ENCODE measurements at places on chromosomes 5 and 9.

- no peak for DNase-seq
These were observed 255.6 kb upstream of the IZUMO3 start for GRCh38 chr9:24801344-24801743.

- no peak for DNase-seq
These were observed 243.4 kb upstream of the KCNN2 start for GRCh38 chr5:114118511-114118910.

DNA sequence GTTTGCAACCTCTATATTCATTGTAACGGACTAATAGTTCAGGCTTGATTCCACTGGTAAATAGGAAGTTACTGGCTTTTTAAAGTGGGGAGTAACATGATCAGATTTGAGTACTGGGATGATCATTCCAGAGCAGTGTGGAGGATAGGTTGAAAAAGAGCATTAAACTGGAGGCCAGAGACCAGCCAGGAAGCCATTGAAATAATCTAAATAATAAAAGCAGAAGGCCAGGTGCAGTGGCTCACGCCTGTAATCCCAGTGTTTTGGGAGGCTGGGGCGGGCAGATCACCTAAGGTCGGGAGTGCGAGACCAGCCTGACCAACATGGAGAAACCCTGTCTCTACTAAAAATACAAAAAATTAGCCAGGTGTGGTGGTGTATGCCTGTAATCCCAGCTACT is 56.0 kb upstream of the MSX2 start:
- no peak for DNase-seq

DNA sequence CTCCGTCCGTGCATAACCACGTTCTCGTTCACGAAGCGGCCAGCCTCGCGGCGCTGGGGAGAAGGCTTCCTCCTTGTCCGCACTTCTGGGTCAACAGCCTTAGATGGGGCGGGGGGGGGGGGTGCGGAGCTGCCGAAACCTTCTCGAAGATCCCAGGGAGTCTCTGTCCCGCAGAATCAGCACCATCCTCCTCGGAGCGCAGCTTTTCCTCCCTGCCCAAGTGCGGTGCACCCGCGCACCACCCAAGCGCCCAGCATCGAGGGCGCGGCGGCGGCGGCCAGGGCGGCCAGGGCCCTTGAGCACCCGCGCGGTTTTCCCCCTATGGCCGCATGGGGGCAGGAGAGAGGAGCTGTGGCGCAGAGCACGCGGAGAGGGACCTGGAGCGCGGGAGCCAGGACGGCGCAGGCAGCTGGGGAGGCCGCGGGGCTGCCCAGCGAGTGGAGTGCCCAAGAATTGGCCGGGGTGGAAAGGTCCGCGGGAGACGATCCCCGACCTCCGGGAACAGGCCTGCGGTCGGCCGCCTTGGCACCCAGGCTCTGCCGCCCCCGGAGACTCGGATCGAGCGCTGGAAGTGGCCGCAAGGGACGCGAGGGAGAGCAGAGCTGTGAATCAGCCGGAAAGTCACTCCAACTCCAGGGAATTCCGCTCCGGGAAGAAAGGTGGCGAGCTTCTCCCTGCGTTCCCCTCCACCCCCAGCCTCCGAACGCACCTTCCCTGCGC is 43.1 kb downstream of the TMEM174 start:
- no peak for DNase-seq

DNA sequence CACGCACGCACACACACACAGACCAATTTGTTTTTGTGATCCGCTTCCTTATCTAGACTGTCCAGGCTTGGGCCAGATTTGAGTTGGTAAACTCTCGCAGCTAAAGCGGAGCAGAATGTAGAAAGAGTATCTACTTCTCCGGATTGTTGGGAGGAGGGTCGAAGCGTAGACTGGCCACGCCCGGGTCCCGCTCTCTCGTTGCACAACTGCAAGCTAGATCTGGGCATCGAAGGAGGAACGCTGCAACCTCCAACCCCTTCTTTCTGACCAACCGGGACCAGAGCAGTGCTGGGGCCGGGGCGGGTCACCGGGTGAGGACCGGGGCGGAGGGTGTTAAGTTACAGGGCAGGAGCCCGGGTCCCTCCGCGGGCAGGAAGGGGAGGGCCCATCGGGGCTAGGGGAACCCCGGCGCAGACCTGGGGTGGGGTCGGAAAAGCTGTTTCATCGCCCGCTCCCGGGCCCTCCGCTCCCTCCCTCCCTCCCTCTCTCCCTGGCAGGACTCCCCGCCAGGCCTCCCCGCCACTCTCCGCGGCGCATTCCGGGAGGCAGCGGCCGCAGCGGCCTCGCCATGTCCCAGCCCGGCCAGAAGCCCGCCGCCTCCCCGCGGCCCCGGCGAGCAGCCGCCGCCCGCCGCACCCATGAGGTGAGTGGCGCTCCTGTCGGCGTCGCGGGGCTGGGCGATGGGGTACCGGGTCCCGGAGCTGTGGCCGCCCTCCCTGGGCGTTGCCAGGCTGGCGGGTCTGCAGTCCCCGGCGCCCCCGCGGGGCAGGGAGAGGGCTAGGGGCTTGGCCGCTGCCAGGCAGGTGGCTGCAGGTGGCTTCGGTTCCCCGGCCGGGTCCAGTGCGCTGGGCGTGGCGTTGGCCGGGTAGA is at the start of gene CAST:
Gene CAST, plus strand, starts transcription at position 522 of the 870 bp plus-strand sequence. Its CDS starts 47 bp downstream, at position 569.
- peak; percentile 44 for DNase-seq

DNA sequence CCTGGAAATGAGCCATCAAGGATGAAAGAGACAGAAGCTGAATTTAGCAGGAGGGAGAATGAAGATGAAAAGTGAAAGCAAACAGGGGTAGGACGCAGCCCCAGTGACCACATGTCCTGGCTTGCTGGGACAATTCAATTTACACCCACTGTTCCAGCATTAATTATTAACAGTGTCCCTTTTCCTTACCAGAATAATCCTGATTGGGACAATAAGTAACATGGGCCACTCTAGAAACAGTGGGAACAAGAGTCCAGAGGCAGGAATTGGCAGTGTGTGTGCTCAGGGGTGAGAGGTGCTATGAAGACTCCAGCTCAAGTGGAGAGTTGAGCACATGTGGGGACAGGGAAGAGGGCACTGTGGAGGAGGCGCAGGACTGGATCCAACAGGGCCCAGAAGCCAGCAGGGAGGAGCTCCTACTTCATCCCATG is 147.1 kb downstream of the C5orf15 start:
- DNase-seq = peak; percentile 6

- no peak for DNase-seq
These were observed 1271.3 kb downstream of the EFNA5 start for GRCh38 chr5:106399391-106399790.

DNA sequence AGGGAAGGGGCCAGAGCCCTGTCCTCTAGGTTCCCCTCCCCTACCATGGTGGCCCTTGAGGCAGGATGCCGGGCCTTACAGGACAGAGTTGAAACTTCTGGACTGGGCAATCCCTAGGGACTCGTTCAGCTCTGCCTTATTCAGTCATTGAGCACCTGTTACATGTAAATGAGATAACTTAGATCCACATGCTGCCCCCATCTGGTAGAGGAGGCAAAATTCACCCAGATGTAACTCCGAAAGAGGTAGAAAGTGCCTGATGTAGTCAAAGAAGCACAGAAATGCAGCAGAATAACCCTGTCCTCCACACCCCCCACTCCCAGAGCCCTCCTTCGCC is 1.5 kb downstream of the GGTA1 start:
- DNase-seq = peak; percentile 92

- no peak for DNase-seq
These were observed at the start of gene MEIKIN for GRCh38 chr5:131945551-131946168. MEIKIN (minus strand) TSS chr5:131945663; CDS start chr5:131945505, 158 bp downstream.

GRCh38 chr9:112892981-112893380 is 2.3 kb upstream of the SLC46A2 start:
- no peak for DNase-seq

DNA sequence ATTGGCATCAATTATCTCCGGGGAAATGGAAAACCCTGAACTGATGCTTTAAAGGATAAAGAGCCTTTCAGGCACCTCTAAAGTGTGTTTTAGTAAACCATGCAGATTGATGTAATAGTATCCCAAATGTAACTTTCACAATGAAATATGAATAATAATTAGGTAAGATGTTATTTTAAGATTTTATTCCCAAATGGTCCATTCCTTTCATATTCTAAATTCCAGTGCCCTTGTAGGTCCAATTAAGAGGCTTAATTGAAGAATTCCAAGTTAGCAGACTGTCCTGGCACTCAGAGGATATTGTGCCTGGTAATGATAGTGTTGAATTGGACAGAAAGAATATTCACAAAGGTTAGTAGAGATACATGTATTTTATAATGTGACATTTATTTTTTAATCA is 352.5 kb upstream of the NUDT12 start:
- no peak for DNase-seq

DNA sequence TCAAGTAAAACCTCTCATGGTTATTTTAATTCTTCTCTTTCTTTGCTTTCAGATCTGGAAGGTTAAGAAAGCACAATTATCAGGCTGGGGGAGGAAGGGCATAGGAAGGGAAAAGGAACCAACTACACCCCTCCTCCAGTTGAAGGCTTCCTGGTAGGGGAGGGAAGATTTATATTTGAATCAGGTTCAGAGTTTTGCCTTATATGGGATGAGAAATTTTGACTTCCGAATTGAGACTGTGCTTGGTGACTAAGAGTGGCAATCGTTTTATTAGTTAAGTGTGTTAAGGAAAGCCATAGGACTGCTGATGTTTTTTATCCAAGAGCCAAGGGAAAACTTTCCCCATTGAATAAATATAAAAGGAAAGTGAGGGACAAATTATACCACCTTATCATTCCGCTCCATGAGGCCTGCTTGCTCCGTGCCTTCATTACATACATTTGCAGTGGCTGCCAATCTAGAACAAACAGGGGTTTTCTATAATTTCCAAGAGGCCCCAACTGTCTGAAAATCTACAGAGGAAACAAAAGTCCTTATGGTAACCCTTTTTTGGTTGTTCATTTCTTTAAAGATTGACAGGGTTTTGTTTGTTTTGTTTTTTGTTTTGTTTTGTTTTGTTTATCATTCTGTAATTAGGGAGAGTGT is 115.7 kb upstream of the EPB41L4A start:
- no peak for DNase-seq

DNA sequence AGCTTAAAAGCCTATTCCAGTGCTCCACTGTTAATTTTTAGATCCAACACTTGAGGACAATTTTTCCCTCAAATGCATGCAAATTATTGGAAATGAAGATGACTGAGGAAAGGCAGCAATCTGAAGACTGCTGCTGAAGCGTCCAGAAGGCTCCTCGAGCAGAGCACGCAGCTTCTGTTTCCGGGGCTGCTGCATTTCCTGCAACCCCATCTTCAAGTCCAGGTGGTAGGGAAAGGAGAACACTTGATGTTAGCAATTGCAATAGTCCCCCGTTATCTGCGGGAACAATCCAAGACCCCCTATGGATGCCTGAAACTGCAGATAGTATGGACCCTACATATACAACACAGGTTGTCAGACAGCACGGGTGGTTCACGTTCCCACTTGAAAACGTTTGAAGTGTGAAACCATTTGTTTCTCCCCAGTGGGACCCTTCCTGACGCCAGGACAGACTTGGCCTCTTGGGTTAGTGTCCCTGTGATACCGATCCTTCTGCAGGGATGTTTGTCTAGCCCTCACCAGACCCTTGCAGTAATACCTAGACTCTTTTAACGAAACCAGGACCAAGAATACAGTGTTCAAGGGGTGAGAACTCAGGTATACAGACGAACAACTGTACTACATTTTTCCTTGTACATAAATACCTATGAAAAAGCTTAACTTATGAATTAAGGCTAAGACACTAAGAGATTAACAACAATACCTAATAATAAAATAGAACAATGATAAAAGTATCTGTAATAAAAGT is 152.3 kb downstream of the HSD17B3 start:
- no peak for DNase-seq

DNA sequence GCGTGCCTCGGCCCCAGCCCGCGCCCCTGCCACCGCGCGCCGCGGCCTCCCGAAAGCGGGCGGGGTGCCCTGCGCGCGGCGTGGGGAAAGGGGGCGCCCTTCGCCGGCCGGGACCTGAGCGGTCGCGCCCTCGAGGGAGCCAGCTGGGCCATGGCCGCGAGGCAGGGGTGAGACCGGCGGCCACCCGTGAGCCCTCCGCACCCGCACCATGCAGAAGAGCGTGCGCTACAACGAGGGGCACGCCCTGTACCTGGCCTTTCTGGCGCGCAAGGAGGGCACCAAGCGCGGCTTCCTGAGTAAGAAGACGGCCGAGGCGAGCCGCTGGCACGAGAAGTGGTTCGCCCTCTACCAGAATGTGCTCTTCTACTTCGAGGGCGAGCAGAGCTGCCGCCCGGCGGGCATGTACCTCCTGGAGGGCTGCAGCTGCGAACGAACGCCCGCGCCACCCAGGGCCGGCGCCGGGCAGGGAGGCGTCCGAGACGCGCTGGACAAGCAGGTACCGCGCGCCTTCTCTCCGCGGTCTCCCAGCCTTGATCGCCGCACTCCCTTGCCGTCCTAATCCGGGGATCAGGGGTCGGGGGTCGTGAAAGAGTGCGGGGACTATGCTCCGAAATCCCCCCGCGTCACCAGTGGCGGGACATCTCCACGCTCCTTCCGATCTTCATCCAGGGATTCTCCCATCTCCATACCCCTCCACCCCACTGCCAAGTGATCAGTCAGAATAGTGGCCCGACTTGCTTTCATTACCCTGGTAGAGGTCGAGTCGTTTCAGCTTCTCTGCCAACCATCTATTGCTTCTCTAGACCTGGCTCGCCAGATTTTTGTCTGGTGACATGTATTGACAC is 590 bp downstream of the RASGRF2 start:
- DNase-seq = peak; percentile 38

- peak; percentile 5 for DNase-seq
These were observed 341.3 kb downstream of the RASEF start for GRCh38 chr9:82721593-82721992.

DNA sequence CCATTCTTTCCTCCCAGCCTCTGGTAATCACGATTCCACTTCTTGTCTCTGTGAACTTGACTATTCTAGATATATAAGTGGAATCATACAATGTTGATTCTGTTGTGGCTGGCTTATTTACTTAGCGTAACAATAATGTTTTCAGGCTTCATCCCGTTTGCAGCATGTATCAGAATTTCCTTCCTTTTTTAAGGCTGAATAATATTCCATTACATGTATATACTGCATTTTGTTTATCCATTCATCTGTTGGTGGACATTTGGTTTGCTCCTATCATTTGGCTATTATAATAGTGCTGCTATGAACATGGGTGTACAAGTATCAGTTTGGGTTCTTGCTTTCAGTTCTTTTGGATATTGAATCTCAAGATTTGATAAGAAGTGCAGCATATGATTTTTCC is 239.7 kb upstream of the ZNF608 start:
- DNase-seq = no peak

- DNase-seq = no peak
These were observed 458.6 kb upstream of the CLINT1 start for GRCh38 chr5:158317507-158317906.

GRCh38 chr5:68482199-68482598 is 266.6 kb downstream of the PIK3R1 start:
- no peak for DNase-seq

Measured in hematopoietic multipotent progenitor cell (in vitro differentiated cells).